ENCODE measurements at places on chromosomes 11 and 22.
A peak's percentile ranks its signal among the peaks of the same experiment; 100 is the strongest.

DNA sequence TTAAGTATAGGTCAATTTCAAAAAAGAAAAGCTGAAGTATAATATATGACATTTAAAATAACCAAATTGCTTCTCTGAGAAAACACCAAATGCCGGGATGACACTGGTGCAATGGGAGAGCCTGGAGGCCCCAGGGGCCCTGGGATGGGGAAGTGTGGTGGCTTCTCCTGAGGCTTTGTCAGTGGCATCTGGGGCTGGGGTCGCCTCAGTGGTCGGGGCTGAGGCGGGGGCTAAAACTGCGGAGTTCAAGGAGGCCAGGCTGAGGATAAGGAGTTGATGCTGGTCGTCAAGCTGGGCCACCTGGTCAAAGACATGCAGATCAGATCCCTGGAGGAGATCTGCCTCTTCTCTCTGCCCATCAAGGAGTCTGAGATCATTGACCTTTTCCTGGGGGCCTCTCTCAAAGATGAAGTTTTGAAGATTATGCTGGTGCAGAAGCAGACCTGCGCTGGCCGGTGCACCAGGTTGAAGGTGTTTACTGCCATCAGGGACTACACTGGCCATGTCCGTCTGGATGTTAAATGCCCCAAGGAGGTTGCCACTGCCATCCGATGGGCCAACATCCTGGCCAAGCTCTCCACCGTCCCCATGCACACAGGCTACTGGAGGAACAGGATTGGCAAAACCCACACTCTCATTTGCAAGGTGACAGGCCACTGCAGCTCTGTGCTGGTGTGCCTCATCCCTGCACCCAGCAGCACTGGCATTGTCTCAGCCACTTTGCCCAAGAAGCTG, 660.1 kb upstream of the CCDC179 start:
- DNase-seq: no peak

GRCh38 chr11:68504432-68505066, 44.0 kb downstream of the PPP6R3 start:
- no peak for DNase-seq

GRCh38 chr11:122215244-122215992, 99.4 kb upstream of the BLID start:
- no peak for DNase-seq

DNA sequence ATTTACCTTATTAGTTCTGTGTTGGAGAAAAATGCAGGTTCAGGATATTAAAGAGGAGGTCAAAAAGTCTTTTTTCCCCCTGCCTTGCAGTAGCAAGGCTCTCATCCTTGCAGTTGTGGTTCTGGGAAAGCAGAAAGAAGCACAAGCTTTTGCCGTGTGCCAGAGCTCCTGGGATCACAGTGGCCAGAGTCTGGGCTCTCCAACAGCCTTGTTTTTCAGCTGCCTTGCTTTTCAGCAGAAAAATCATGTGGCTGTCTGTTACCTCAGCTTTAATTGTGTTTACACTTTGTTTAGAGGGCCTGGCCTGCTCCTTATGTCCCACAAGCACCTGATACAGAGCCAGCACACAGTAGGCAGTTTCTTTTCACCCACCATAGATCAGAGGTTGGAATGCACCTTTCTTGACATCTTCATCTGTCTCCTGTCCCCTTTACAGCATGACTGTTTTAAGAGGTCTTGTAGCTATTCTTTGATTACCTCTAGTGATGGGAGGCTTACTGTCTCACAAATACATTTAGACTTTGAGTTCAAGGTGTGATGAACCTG, 67.5 kb downstream of the TEAD1 start:
- no peak for DNase-seq

GRCh38 chr11:116171271-116172140, 601.3 kb downstream of the BUD13 start:
- no peak for DNase-seq

GRCh38 chr11:2160736-2161259, at the start of gene INS:
TSS of gene INS (minus strand) at chr11:2161209. CDS start at chr11:2160971, 238 bp downstream.
- no peak for DNase-seq

DNA sequence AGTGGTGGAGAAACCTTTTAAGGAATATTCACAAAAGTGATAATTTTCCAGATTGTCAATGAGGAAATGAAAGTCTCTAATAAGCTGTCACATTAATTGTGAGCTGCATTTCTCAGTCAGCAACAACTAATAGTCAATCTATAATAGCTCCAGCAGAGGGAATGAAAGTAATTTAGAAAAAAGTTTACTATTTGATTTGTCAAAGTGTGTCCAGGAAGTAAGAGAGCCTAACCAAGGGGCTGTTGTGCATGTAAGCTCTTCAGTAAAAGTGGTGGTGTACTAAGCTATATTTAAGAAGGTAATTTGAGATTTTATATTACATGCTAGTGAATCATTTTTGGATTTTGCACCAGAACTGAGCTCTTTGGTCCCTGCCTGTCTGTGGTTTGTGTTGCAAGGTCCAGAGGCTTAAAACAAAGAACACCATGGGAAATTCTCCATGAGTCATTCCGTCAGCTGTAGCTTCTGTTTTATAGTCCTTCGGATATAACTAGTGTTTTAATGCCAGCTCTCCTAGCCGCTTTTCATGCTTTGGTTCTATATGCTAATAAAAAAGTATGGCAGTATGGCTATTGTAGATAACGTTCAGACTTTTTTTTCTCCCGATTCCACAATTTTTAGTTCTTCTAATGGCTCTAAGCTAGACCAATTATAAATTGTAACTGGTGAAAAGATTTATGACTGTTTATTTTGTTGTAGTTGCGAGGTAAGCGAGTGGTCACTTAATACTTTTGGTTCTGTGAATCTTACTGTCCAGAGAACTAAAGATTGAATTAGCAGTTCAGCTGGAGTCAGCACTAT, 64.6 kb downstream of the ARHGEF12 start:
- no peak for DNase-seq

DNA sequence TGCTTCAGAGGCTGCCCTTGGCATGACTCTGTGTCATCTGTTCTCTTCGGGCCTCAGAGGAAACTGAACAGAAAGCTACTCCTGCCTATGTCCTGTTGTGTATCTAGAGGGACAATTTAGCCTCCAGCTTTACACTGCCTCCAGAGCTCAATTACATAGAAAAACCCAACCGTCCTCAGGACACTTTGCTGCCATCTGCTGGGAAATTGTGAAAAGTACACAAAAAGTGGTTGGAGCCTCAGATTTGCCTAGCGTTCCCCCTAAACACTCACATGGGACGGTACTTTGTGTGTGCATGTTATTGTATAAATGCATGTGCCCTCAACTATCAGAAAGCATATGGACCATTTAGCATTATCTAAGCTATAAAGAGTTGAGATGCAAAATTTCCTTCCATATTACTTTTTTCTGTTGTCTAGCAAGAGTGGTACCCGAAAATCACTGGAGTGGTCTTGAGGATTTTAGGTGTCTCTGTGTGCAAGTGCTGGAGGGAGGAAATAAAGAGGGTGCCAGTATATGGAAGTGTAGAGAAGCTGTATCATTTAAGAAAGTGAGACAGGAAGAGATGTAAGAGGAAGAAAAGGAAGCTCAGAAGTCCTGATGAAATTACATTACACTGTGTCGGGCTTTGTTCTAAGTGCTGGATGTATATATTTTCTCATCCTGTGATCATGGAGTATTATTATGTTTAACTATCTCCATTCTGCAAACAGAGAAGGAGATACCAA, 8.7 kb upstream of the MS4A4E start:
- no peak for DNase-seq

DNA sequence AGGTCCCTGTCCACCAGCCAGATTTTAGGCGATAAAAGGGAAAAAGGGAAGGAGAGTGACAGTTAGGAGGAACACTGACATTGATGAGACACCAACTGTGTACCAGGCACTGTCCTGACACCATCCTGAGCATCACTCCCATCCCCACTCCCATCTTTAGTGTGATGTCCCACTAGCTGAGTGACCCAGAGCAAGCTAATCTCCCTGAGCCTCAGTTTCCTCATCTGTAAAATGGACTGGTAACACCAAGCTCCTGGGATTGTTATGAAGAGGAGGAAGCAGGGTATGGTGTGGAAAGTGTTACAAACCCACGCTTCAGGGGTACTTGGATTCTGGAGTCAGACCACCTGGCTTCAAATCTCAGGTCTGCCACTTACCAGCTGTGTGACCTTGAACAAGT, 8.5 kb upstream of the P2RY6 start:
- no peak for DNase-seq

DNA sequence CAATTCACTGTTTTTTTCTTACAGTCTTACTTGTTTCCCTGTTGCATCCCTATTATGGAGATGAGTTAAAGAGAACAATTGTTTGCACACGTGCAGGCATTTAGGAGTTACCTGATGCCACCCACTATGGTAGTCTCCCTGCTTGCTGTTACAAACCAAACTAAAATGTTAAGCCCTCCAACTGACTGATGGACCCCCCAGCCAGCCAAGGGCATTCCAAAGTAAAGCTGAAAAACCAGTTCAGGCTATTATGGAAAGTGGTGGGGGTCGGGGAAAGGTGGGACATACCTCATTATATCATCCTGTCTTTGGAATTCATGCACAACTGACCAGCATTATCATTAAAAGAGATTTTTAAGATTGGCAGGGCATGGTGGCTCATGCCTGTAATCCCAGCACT, 47.0 kb upstream of the GNAZ start:
- DNase-seq: no peak

GRCh38 chr11:45568049-45568448, 97.4 kb downstream of the CHST1 start:
- DNase-seq: no peak

DNA sequence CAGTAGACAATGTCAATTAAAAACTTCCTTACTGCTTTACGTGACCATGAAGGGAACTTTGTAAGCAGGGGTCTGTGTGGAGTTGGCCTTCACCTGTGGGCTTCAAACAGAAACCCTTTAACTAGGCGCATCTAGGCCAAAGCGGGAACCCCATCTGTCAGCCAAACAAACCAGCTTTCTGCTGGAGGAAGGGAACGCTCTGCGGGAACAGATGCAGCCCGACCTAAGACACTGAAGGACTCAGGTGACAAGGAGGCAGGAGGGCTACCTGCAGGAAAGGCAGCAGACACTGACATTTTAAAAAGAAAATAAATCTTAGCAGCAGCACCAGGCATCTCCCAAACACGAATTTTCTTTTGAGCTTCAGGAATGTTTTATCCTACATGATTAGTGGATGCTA, 78.4 kb downstream of the CADM1 start:
- no peak for DNase-seq

DNA sequence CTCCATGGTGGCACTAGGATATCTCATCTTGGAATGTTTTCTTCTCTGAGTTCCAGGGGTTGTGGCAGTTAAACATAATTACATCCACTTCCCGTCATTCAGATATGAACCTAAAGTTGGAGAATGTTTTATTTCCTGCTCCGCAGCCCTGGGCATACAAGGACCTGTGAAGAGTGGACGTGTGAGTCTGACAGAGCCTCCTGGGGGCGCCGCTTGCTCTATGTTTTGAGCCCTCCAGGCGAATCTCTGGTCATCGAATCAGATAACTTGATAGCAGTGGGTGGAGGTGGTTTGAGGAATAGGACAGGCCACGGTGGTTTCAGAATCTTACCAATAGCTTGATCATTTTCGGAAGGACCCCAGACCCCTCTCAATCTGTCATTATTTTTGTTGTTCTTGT, 174.2 kb downstream of the NTM start:
- DNase-seq: no peak

DNA sequence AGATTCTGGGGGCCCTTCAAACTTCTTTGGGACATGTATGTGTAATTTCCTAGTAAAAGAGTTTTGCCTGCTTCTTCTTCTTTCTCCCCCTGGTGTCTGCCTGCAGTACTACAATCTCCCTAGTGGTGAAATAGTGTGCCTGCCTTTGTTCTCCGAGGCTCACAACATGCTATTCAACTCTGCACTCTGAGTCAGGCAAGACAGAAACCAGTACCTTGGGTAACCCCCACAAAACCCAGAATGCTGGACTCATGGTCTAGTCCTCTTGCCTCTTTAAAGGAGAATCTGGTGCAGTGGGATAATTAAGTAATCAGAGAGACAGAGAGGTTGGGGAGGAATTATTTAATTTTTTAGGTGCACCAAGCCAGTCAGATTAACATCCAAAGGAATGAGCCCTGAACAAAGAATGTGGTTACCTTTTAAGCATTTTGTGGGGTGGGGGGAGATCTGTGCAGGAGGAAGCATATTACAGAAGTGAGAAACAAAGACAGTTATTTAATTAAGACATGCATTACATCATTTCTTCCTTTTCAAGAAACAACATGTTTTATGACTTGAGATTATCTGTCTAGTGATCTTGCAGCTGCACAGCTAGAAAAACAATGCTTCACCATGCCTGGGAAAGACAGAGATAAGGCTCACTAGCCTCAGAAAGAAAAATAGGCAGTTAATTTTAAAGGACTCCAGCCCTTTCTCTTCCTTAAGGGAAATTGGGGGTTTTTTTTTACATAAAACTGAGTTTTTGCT, 11.0 kb upstream of the MS4A6A start:
- DNase-seq: peak; percentile 26

GRCh38 chr11:104668797-104669463, 229.3 kb downstream of the CASP12 start:
- DNase-seq: no peak

DNA sequence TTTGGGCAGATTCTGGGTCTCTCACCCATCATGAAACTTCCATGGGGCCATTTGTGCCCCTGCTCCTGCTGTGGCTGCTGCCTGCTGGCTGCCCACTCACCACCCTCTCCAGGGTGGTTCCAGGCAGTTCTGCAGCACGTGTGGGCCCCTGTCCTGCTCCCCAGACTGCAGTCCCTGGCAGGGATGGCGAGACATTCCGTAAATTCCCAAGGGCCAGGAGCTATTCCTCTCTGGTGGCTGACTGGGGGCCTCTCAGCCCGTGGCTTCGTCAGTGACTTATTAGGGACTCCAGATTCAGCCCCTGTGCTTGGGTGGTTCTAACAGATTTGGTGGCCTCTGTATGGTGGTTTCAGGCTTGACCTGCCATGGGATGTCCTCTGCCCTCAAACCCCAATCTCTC, 3.9 kb upstream of the SLC22A8 start:
- no peak for DNase-seq

GRCh38 chr11:68257477-68258362, 14.1 kb downstream of the C11orf24 start:
- DNase-seq: peak; percentile 97
